ENCODE measurements at places on chromosomes 2 and 18.

- no peak for DNase-seq
Observed at GRCh38 chr18:10660179-10660884, 134.5 kb downstream of the NAPG start.

DNA sequence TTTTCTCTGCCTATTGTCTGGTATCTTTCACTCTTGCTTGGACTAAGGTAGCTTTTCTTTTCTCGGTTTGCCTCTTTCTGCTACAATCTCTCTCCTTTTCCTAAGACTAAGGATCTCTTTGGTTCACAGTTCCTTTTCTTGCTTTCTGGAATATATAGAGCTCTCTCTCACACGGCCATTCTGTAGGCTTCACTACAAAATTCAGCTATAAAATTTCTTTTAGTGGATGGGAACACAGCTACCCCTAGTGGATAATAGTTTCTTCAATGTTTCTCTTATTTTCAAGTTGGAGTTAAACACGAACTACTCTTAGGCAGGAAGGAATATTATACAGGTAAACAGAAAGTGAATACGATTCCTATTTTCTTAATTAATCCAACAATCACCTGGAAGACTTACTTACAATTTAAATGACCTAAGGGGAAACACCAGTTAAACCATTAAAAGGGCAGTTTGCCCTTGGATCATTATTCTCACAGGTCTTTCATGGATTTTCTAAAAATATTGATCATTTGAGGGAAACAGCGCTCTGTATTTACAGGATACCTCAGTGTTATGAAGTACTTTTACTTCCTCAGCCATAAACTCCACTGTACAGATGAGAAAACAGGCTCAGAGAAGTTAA, 140.5 kb downstream of the LRP2 start:
- DNase-seq: peak; percentile 33

GRCh38 chr2:217756375-217757107, 246.3 kb downstream of the TNS1 start:
- no peak for DNase-seq

GRCh38 chr2:95295376-95295775, 1.8 kb upstream of the KCNIP3 start:
- no peak for DNase-seq

DNA sequence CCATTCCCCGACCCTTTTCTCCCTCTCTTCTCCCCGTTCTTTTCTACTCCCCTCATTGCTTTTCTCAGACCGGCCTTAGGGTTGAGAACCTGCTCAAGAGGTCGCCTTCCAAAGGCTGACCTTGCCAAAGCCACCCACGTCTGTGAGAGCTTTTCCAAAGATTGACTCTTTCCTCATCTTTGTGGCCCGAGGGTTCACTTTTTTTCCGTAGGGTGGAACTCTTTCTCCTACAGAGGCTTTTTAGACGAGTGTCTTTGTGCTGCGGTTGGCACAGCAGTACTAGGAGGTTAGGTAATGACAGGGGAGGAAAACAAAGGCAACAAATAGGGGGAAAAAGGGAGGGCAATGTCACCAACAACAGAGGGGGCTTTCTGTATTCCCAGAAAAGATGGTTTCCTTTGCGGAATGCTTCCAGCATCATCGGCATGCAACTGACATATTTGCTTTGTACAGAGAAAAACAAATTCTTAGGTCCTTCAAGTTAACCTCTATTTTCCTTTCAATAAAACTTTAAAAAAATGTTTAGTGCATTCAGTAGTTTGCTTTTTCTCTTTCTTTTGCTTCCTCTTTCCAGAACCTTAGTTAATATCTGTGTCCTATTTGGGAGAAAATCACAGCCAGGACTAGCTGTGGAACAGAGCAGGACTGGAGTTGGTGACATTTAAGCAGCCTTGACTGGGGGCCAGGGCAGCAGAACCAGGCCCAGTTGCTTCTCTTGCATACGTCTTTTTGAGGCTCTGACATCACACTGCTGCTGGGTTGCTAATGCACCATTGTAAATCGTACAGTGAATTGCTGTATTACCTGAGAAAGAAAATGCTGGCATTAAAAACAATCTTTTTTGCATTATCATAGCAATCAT, 188.1 kb upstream of the FANCL start:
- no peak for DNase-seq

GRCh38 chr18:76495435-76496193, 572 bp upstream of the ZNF516 start:
- no peak for DNase-seq

DNA sequence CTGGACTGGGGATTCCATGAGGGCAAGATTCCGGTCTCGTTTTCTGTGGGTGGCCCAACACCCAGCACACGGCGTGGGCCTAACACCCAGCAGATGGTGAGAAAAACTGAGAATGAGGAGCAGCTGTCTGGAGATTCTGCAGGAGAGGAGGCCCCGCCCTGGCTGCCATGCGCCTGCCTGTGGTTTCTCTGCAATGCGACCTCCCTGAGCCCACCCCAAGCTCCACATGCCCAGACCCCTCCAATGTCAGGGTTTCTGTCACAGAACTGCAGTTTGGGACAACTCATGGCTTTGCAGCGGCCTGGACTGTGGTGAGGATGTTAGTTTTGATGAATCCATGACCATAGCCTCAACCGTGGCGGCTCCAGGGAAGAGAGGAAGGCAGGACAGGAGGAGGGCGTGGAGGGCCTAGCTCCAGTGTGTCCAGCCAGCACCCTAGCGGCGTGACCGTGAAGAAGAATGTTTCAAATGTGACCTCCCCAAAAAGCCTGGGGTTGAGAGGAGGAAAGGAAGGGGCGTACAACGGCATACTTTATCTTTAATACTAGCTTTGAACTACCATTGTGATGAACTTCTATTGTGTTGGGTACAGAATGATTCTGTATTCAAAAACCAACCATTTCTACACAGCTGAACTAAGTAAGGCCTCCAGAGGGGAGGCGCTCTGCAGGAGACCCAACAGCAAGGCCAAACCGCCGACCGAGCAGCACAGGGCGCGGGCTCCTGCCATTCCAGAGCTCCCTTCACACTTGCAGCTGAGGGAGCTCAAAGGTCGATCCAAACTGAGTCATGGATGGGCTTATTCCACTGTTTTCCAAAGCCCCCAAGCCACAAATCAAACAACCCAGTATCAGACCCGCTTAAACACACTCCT, 3.4 kb downstream of the PXDN start:
- no peak for DNase-seq

DNA sequence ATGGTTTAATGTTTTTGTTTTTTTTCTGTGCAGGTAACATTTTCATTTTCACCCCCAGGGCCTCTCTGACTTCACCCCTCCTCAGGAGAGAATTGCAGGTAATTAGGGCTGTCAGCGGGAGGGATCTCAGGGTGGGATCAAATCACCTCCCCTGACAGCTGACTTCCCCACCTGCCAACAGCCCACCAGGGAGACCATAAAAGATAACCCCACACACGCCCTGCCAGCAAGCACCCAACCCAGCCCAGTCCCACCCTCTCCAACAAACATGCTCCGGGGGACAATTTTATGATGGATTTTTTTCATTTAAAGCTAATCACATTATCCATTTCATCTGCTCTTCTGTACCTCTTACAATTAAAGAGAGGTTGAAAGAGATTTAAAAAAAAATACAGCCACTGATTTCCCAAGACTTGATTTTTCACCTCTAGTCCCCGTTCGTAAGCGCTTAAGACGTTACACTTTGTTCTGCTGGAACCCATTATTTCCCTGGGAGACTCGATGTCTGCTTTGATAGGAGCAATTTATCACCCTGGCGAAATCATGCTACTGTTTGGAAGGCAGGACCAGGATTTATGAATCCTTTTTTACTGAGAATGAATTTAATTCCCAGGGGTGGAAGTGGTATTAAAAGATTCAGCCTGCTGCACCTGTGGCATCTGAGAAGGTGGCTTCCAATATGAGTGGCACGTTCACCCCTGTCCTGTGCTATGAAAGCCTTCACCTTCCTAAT, 232.9 kb upstream of the ID2 start:
- no peak for DNase-seq

GRCh38 chr2:126657148-126657635, 1.2 kb downstream of the GYPC start:
- no peak for DNase-seq

DNA sequence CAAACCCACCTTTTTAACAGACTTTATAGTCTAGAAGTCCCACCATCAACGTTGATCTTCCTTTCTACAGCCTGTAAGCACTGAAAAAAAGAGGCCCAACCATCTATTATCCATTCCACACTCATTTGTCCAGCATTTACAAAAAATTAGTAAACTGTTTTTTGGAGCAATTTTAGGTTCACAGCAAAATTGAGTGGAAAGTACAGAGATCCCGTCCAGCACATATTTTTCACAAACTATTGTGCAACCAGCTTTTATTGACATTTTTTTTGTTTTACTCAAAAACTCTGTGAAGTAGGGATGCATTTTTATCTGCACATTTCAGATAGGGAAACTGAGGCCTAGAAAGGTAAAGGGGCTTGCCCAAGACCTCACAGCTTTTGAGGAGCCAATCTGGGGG, 68.6 kb downstream of the TNP1 start:
- DNase-seq: no peak

DNA sequence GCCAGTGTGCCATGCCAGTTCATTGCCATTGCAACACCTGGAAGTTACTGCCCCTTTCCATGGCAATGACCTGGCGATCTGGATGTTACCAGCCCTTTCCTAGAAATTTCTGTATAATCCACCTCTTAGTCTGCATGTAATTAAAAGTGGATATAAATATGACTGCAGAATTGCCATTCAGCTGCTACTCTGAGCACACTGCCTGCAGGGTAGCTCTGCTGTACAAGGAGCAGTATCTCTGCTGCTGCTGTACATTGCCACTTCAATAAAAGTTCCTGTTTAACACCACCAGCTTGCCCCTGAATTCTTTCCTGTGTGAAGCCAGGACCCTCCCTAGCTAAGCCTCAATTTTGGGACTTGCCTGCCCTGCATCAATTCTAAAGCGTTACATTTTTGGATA, 17.4 kb upstream of the GULP1 start:
- DNase-seq: no peak

- no peak for DNase-seq
Observed at GRCh38 chr18:69874058-69874457, 73.6 kb downstream of the CD226 start.

DNA sequence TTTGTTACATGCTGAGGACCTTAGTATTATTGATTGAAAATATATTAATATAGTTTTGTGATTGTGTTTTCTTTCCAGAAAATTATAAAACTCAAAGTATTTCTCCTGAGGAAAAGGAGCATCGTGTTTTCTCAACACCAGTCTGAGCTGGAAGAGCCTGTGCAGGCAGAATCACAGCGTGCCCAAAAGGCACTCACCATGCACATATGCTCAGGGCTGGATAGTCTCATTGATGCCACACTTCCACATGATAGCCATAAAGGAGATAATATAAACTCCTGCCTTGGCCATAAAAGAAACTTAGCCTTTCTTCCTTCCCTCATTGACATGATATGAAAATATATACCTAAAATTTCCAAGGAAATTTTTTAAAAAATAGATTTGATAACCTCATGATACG, 4.0 kb downstream of the PDE1A start:
- no peak for DNase-seq

- no peak for DNase-seq
Observed at GRCh38 chr2:101818531-101819451, 121.3 kb downstream of the MAP4K4 start.

DNA sequence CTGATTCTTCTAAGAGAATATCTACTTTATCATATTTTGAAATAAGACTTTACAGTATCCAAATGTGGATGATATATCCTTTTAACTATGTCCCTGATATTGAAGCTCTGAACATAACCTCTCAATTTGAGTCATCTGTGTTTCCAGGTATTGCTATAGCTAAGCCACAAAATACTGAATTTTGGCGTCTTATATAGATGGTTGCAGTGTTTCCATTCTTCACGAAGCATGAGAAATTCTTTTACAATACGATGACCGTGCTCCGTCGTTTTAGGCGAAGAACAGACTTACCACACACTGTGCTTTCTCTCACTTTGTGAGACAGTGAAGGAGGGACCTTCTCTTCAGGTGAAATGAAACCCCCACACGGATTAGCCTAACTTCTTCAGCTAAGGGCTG, 45.3 kb downstream of the LRRFIP1 start:
- no peak for DNase-seq

DNA sequence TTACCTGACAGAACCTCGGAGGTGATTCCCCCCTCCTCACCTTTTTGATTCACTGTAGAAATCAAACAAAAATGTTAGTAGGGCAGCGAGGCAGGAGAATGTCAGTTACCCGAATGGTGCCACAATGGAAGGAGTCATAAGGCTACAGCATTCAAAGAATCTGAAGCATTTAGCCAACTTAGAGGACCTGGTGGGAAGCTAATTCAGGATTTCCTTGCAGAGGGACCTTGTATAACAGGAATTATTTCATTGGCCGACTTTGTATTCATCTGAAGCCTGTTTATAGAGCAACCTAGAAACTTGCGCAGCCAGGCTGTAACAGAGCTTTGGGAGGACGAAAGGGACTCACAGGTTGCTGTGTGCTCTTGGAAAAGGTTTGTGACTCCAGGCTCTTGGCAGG, 129.1 kb upstream of the MMADHC start:
- DNase-seq: no peak

DNA sequence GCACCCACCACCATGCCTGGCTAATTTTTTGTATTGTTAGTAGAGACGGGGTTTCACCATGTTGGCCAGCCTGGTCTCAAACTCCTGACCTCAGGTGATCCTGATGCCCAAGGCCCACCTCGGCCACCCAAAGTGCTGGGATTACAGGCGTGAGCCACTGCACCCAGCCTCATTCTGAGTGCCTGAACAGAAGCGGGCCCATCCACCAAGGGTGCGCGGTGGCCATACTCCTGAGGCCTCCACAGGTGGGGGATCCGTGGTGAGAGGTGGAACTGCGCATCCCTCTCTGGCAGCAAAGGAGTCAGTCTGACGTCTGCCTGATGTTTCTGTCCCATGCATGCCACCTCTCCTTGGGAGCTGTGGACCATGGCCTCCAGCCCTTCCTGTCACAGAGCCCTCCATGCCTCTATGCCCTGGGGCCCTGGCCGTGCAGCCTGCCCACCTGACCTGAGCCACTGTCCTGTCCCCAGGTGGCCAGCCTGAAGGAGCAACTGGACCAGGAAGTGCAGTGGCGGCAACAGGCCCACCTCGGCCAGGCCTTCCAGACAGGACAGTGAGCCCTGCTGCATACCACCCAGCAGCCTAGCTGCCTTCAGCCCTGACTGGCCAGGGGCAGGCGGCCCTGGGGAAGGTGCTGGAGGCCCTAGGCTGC, 7.6 kb upstream of the SNED1 start:
- no peak for DNase-seq

GRCh38 chr2:11682590-11682915, 12.6 kb upstream of the NTSR2 start:
- no peak for DNase-seq

DNA sequence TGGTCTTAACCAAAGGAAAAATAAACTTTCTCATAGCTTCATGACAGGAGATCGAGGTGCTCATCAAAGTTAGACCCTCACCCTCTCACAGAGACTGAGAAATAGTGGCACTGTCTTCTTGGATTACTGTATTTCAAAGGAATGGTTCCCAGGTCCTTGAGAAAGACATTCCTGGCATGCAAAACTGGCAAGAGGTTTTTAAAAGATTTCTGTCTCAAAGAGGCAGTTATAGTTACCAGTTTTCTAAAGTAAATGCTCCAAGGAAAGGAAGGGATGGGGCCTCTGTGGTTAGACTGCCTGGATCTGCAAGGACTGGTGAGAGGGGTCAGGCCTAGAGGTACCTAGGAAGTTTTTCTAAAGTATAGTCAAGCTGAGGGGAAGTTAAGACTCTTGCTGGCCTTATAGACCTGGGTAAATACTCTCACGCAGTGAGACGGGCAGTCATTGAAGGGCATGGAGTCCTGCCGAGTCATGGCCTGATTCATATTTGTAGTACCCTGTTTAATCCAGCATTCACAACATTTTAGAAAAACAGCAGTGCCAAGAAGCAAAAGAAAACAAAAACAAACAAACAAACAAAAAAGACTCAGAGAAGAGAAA, 226.1 kb downstream of the DOK6 start:
- no peak for DNase-seq

Data from LNCaP clone FGC (cell line).